Stimulated activated CD4-positive, alpha-beta T cell treated with anti-CD3 and anti-CD28 coated beads, TNF-alpha, amount 100 ng/mL, for 24 hours (primary cell): ENCODE measurements at places on chromosomes 2 and 18.

- no peak for DNase-seq
These were observed 83.8 kb downstream of the DOCK10 start for GRCh38 chr2:224958462-224958857.

DNA sequence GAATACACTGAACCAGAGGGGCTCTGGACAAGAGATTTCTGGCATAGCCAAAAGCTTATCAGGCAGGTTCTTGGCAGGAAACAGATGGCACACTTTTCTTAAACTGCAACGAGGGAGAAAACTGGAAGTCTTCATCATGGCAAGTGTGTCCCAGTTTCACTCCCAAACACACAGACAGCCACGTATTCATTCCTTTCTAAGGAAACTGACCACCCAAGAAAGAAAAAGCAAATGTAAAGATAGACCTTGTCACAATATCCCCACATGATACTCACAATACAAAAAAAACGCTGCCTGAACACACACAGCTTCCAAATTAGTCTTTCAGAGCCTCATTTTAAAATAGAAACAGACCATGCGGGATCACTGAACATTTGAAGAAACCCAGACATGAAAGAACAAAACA is 40.6 kb upstream of the RTTN start:
- no peak for DNase-seq

DNA sequence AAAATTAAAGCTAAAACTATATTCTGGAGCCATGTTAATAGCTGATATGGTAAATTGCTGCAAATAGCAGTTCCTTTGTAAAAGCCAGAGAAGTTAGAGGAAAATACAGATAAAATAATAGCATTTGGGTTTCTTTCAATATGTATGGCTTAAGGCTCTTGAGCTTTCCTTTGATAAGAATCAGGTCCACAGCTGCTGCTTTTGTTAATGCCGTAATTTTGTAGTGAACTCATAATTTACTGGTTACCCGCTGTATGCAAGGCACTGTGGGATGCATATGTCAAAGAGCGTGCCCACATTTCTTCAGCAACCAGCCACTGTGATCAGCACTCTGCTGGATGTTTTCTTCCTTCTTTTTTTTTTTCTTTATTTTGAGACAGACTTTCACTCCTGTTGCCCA is 79.1 kb downstream of the MOGAT1 start:
- DNase-seq, result no peak

DNA sequence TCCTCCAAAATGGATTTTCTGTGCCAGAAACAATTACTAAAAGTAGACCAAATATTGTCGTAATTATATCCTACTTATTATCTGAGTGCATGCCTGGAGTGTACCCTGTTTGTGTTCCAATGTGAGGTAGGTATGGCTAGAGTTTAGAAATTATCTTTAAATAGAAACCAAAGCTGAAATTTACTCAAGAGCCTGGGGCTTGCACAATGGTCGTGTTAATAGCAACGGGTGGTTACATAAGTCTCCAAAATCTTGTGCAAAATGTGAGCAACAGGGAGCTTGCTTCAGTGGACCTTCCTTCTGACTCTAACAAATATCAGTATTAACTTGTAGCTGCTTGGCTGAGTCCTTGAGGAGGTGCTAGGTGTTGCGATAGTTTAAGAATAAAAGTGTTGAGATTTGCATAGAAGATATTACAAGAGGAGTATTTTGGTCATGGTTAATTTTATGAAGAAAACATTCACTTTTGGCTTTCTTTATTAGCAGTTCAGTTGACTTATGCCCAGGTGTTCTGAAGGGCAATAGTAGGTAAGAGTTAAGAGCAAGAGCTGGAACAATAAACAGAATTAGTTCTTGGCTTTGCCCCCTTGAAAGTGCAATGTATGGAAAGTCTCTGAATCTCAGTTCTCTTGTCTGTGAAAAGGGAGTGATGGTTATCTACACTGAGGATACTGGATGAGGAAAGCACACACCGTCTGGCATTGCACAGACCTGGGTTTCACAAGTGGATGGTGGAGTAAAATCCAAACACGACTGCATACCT is 4.6 kb downstream of the CXCR4 start:
- DNase-seq, result no peak

GRCh38 chr2:68931799-68932198 is 20.9 kb downstream of the GKN2 start:
- no peak for DNase-seq

DNA sequence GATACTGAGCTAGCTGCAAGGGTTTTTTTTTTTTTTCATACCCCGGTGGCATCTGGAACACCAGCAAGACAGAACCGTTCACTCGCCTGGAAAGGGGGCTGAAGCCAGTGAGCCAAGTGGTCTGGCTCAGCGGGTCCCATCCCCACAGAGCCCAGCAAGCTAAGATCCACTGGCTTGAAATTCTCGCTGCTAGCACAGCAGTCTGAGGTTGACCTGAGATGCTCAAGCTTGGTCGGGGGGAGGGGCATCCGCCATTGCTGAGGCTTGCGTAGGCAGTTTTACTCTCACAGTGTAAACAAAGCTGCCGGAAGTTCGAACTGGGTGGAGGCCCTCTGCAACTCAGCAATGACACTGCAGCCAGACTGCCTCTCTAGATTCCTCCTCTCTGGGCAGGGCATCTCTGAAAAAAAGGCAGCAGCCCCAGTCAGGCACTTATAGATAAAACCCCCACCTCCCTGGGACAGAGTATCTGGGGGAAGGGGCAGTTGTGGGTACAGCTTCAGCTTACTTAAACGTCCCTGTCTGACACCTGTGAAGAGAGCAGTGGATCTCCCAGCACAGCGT is 5.1 kb upstream of the MIB1 start:
- DNase-seq, result no peak

GRCh38 chr2:231276987-231277386 is 78.6 kb downstream of the ARMC9 start:
- DNase-seq, result no peak

DNA sequence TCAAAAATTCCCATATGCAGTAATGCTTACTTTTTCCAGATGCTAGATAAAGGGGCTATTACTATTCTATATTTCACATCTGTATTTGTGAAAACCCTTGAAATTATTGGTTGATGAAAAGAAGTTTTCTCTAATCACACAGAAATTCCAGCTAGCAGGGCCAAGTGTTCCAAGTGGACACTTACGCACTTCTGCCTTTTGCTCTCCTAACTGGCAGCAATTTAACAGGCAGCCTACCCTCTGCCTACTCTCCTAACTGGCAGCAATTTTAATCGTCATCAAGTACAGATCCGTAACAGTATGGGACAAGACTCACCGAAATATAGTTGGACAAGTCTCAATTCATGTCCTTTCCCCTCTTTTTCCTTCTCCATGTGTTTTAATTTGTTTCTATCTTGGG is 12.0 kb downstream of the LRRC30 start:
- DNase-seq, result no peak

- no peak for DNase-seq
These were observed 65.1 kb downstream of the HPCAL1 start for GRCh38 chr2:10367472-10368439.

DNA sequence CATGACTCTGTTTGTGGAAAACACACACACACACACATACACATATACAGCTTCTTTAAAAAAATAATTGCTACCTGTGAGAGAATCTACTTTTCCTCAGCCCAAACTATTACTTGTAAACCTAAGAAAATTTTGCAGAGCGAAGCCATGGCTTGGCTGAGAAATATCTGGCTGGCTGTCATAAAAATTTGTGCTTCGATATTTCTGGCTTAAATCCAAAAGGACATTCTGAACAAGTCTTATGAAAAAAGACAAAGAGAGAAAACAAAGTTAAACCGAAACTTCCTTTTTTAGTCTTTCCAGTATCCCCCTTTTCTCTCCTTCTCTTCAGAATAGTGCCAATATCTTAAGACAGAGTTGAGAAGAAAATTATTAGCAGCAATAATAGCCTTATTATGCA is 2048.0 kb downstream of the SUCLG1 start:
- no peak for DNase-seq

DNA sequence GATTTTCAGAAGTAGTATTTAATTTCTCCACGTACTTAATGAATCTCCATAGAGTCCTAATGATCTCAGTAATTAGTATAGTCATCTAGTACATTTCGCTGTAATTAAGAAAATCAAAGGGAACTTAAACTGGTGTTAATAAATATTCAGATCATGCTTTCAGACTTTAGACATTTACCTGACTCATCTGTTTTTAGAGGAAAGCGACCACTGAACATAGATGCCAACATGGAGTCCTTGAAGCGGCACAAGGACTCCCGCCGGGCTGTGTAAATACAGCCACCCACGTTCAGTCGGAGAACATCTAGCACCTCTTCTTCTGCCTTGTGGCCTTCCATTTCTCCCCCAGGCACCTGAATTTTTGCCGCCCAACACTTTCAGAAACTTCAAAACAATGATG is 3.2 kb downstream of the KCTD18 start:
- no peak for DNase-seq

GRCh38 chr2:156325688-156326525 is 6.6 kb downstream of the NR4A2 start:
- no peak for DNase-seq

- no peak for DNase-seq
These were observed 233.2 kb downstream of the CNTNAP5 start for GRCh38 chr2:124258140-124258880.

- no peak for DNase-seq
These were observed 203.4 kb upstream of the RND3 start for GRCh38 chr2:150690870-150691269.

DNA sequence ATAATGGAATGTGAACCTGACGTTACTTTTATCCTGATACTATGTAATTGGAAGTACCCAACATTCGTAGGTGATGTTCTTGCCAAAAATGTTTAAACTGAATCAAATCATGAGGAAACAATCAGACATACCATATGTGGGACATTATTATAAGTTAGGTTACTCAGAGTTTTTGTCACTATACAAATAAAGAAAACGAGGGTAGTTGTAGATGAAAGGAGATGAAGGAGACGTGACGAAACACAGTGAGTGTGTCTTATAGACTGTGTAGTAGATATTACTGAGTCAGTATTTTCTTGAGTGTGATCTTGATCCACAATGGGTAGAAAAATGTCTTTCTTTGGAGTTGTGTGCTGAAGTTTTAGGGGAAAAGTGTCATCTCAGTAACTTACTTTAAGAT is 176.8 kb downstream of the ZNF407 start:
- no peak for DNase-seq

- DNase-seq, result no peak
These were observed 1606.3 kb downstream of the SUCLG1 start for GRCh38 chr2:82852787-82853186.

DNA sequence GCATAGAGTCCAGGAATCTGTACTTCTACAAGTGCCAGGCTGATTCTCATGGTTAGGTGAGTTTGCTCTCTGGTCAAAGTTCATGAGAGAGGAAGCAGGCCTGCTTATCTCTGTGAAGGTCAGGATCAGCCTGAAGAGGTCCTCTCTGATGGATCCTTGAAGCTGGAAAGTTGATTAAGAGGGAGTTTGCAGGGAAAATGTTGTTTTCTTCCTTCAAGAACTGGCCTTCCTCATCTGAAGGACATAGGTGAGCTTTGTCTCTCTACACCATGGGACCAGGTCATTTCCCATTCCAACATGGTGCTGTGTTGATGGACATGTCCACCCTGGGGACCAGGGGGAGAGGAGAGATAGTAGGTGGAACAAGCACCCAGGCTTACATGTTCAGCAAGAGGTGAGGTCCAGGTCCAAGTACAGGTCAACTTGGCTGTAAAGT is 14.9 kb downstream of the CCL20 start:
- no peak for DNase-seq

DNA sequence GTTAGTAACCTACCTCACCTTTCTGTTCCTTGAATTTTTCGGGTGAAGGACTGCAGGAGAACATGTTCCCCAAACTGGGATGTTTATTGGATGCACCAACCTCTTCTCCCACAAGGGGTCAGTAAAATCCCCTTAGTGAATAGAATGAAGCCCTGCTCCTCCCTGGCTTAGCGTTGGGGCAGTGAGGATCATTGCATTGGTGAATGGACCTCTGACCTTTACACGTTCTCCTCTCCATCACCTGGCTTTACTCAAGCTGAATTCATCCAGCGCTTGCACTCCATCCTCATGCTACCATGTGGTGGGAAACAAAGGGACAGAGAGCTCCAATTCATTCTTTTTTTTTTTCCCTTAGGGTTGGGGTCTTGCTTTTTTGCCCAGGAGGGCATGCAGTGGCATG is 157.2 kb downstream of the MIB1 start:
- DNase-seq, result no peak

DNA sequence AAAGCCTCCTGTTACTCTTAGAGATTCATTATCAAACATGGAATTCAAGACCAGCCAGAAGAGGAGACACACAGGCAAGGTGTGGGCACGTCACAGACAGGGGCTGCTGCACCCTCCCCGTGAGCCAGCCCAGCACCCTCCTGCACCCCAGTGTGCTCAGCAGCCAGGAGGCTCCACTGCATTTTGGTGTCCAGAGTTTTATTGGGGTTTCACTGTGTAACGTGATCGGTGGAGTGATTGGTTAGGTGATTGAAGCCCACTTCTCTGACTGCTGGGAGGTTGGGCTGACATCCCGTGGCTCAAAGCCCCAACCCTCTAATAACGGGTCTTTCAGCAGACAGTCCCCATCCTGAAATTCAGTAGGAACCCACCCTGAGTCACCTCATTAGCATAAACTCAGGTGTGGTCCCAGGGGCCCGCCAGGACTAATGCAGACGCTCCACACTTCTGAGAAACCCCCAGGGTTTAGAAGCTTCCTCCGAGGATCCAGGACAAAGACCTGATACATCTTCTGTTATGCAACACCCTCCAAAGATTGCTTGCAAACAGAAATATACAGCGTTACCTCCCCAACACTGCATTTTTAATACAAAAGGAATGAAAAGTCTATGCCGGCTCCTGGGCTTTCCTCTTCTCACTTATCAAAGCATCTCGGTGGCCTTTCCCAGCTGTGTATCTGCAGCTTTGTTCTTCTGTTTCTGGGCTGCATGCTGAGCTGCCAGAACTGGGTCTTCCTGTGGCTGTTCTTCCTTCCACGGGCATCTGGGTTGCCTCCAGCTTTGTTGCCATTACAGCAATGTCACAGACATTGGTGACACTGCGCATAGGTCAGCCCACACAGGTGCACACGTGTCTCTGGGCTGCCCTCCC is 43.7 kb upstream of the SNED1 start:
- no peak for DNase-seq

- no peak for DNase-seq
These were observed 29.4 kb upstream of the SNED1 start for GRCh38 chr2:240968731-240969624.

- no peak for DNase-seq
These were observed 104.7 kb upstream of the MYO3B start for GRCh38 chr2:170073288-170073687.

DNA sequence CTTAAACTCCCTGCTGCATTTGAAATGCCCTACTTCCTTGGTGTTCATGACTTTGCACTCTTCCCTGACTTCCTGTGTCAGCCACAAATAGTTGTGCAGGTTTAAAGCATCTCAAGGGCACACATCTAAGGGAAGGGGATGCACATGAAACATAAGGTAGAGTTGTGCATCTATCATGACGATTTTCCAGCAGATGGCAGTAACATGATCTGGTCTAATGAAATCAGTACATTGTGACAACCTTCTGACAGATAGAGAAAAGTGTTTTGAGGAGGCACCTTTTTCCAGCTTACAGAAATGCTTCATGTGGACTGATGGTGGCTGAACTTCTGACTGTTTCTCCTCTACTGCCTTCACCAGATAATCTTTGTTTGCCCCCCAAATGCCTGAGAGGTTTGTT is 238.9 kb downstream of the XIRP2 start:
- no peak for DNase-seq
